ENCODE measurements at places on chromosomes 4 and X.

- H3K27ac ChIP-seq: peak overlapping the region; percentile 75
- peak; percentile 53 for DNase-seq
- no peaks in the 10 kb centered on the region for H3K36me3 ChIP-seq
- no peaks in the 10 kb centered on the region for H3K27me3 ChIP-seq
- peak overlapping the region; percentile 65 for H3K4me3 ChIP-seq
- no peaks in the 10 kb centered on the region for H3K4me1 ChIP-seq
Measured at GRCh38 chrX:129522184-129523078, 859 bp downstream of the SMARCA1 start.

DNA sequence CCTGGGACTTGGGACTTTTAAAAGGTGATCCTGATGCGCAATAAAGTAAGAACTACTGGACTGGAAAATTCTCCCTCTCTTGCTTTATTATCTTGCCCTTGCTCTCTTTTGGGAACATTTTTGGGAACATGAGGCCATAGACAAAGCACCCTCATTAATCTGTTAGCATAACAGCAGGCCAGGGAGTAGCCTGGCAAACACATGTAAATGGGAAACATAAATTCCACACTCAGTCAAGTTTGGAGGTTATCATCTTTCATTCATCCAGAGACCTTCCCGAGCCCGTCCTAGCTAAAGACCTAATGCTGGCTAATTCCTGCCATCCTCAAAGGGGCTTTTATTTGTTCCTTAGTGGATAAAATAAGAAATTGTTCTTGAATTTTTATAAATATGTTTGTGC, 162.8 kb upstream of the ARX start:
- no peak for DNase-seq
- peaks cover 3% of the 10 kb centered on the region for H3K4me1 ChIP-seq
- H3K36me3 ChIP-seq: no peaks in the 10 kb centered on the region
- H3K4me3 ChIP-seq: no peak overlapping the region
- no peak overlapping the region for H3K27ac ChIP-seq
- no peaks in the 10 kb centered on the region for H3K27me3 ChIP-seq

DNA sequence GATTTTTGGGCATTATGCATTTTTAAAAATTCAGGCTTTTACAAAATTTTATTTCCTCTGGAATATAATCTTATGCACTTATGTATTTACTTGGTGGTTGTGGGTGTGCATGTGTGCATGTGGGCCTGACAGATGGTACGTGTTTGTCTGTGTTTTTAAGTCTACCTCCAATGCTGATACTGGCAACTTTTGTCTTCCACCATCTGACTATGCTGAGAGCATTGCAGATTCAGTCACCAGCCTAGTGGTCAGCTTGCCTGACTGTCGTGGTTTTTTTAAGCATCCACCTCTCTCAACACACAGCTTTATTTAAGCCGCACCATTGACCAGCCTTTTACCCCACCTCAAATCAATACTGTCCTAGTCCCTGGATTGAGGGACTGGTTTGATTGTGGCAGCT, 37.1 kb downstream of the FSTL5 start:
- no peak for DNase-seq
- no peak overlapping the region for H3K4me3 ChIP-seq
- no peaks in the 10 kb centered on the region for H3K4me1 ChIP-seq
- H3K27ac ChIP-seq: no peak overlapping the region

DNA sequence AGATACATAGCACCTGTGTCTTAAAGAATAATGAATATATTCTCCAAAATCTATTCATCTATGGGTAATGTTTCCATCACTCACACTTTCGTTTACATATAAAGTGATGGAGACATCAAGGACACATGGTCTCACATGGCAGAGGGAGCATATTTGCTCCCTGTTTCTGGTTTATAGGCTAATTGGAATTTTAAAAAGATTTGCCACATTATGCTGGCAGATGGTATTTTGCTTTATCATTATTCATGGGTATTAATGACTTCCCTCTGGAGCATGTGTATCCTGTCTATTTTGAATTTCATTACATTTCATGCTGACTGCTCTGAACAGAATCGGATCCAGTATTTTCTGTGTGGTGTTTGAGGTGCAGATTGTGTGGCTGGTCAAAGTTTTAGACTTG, 79.0 kb downstream of the PDGFRA start:
- H3K4me3 ChIP-seq: no peak overlapping the region
- no peak overlapping the region for H3K27ac ChIP-seq
- H3K4me1 ChIP-seq: no peaks in the 10 kb centered on the region

DNA sequence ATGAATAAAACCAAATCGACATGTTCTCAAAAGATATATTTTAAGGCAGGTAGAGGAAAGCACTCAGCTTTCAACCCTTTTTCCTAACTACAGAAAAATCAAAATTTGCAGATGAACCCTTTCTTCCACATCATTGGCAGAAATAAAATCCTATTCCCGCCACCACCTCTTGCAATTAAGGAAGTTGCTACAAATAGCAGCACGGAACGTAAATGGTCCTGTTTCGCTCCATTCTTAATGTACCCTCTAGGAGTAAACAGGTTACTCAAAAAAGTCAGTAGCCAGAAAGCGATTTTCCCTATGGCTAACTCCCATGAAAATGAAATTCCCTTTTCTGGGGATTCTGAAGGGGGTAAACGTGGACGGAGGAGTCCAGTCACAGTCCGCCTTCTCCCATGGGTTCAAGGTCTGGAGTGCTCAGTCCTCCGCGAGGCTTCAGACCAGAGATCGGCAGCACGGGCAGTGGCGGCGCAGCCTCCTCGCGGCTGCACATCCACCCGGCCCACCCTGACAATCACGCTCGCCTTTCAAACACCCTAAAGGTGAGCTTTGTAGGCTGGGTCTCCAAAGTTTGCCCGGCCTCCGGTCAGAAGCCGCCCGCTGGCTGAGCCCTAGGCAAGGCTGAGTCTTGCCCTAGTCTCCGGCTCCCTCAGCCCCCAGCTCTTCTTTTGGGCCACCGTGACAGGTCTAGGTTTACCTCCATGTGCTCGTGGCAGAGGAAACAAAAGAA, 1.8 kb downstream of the ATP11C start:
- no peaks in the 10 kb centered on the region for H3K4me1 ChIP-seq
- no peaks in the 10 kb centered on the region for H3K36me3 ChIP-seq
- H3K27me3 ChIP-seq: no peaks in the 10 kb centered on the region
- peak overlapping the region; percentile 57 for H3K4me3 ChIP-seq

DNA sequence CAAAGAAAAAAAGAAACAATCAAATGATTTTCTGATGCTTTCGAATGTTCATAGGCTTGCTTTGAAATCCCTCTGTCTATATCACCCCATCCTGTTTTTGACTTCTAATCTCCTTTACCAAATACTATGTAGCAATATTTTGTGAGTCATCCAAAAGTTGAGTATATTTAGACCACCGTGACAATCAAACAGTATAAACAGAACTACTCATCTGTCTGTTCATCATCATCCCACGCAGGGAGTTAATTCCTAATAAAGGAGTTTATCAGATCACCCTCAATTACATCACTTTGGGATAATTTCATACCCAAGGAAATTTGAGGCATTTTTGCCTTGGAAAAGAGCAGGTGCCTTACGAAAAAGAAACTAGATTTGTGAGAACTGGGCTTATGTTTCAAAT, 212.9 kb downstream of the CBR4 start:
- H3K27me3 ChIP-seq: no peaks in the 10 kb centered on the region
- H3K27ac ChIP-seq: no peak overlapping the region
- no peak overlapping the region for H3K4me3 ChIP-seq
- no peaks in the 10 kb centered on the region for H3K36me3 ChIP-seq
- H3K4me1 ChIP-seq: no peaks in the 10 kb centered on the region

- no peaks in the 10 kb centered on the region for H3K4me1 ChIP-seq
- no peak overlapping the region for H3K4me3 ChIP-seq
- no peak for DNase-seq
- no peaks in the 10 kb centered on the region for H3K36me3 ChIP-seq
- no peaks in the 10 kb centered on the region for H3K27me3 ChIP-seq
Measured at GRCh38 chr4:61296144-61296543, 96.0 kb downstream of the ADGRL3 start.

GRCh38 chrX:12583543-12583942, 207.7 kb upstream of the PRPS2 start:
- no peak overlapping the region for H3K4me3 ChIP-seq
- H3K4me1 ChIP-seq: no peaks in the 10 kb centered on the region
- H3K27ac ChIP-seq: no peak overlapping the region
- no peaks in the 10 kb centered on the region for H3K36me3 ChIP-seq
- no peaks in the 10 kb centered on the region for H3K27me3 ChIP-seq

DNA sequence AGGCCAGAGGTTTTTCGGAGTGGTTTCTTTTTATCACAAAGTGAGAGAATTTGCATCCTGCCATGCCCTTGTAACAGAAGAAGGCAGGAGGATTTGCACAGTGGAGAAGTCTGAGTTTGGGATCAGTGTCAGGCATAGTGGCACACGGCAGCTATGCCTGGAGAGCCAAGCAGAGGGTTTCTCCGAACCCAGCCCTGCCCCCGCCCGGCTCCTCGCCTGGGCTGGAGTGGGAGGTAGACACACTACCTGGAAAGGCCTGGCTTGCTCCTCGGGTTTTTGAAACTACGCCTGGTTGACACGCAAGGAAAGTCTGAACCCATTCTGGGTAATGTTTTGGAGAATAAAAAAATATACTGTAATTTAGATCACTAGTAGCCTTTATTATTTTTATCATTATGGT, 1653.6 kb upstream of the TENM3 start:
- no peak overlapping the region for H3K4me3 ChIP-seq
- H3K27ac ChIP-seq: no peak overlapping the region

DNA sequence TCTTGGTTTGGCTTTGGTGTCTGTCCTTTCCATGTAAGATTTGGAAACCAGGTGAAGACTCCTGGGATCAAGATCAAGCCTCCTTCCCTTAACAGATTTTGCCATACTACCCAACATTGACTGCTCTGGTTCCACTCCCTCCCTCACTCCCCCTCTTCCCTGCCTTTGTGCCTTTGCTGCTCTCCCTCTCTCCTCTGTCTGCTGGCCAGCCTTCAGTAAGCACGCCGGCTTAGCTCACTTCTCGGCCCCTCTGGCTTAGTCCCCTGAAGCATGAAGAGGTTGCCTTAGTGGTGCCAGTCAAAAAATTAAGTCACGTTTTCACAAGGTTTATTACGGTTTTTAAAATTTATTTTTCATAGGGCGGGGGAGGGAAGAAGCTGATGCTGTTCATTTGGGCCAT, 6.0 kb downstream of the GRIA3 start:
- H3K36me3 ChIP-seq: no peaks in the 10 kb centered on the region
- no peak for DNase-seq
- H3K27ac ChIP-seq: no peak overlapping the region
- H3K4me3 ChIP-seq: no peak overlapping the region

Data from H1 (cell line).